ENCODE measurements at places on chromosomes 5 and 9. TPM values are rescaled to one million over a fixed set of nuclear protein-coding genes. Genes with fewer than 3 reads are reported as not detected.

GRCh38 chr5:175555168-175555785 is 76.9 kb downstream of the SFXN1 start:
- H3K27me3 ChIP-seq, result peaks cover 38% of the 10 kb centered on the region
- no peaks in the 10 kb centered on the region for H3K36me3 ChIP-seq
- H3K4me3 ChIP-seq, result no peak overlapping the region
- no peak overlapping the region for H3K27ac ChIP-seq
- no peaks in the 10 kb centered on the region for H3K4me1 ChIP-seq
- DNase-seq, result no peak

DNA sequence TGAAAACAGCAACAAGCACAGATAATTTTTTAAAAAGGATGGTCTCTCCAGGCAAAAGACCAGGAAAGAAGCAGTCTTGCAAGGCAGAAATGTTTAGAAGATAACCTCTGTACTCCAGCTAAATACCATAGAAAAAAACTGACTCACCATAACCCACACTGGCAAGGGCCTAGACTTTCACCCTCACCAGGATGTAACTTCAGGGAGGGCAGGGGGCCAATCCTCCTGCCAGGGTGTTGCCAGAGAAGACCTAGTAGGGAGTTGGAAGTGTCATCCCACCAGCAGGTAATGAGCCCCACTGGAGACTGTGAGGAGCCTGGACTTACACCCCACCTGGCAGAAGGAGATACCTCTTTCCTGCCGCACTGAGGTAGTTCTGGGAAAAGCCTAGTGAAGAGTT is 97.6 kb downstream of the PRELID2 start:
- H3K4me1 ChIP-seq, result no peaks in the 10 kb centered on the region
- no peaks in the 10 kb centered on the region for H3K27me3 ChIP-seq
- H3K36me3 ChIP-seq, result peaks cover 6% of the 10 kb centered on the region
- no peak for DNase-seq
- H3K27ac ChIP-seq, result no peak overlapping the region

DNA sequence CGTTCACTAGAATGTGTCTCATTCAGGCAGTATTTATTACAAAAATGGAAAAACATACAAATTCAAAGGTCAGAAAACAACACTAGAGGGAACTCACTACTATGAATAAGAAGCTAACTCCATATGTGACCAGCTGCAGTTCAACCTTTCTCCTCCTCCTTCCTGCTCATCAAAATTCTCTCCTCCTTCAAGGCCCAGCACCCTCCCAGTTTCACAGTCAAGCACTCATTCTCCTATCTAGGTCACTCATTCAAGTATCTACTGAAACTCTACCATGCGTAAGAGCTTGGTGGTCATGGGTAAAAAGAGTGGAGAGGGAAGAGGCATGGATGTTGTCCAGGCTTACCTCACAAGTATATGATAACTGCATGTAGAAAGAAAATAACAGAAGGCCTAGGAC is 27.7 kb downstream of the ECPAS start:
- H3K36me3 ChIP-seq, result no peaks in the 10 kb centered on the region
- H3K27ac ChIP-seq, result no peak overlapping the region
- no peak overlapping the region for H3K4me3 ChIP-seq

DNA sequence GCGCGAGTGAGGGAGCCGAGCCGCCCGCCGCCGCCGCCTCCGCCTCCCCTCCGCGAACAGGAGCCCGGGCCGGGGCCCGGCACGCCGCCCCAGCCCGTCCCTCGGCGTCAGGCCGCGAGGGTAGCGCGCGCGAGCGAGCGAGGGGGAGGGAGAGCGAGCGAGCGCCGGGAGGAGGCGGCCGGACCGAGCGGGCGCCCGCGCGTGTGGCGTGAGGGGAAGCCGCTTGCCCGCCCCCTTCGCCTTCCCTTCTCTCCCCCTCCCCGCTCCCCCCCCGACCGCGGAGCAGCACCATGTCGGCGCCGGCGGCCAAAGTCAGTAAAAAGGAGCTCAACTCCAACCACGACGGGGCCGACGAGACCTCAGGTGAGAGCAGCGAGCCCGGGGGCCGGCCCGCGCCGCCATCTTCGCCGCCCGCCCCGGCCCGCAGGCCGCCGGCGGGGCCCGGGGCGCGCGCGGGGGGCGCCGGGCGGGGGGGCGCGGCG is 312 bp downstream of the SET start:
- H3K36me3 ChIP-seq, result peaks cover 36% of the 10 kb centered on the region
- peaks cover 28% of the 10 kb centered on the region for H3K4me1 ChIP-seq
- H3K27ac ChIP-seq, result peak overlapping the region; percentile 95
- no peak for DNase-seq
- H3K27me3 ChIP-seq, result no peaks in the 10 kb centered on the region

- no peak overlapping the region for H3K27ac ChIP-seq
- DNase-seq, result no peak
- no peak overlapping the region for H3K4me3 ChIP-seq
Observed at GRCh38 chr5:138018849-138019248, 14.0 kb downstream of the FAM13B start.

DNA sequence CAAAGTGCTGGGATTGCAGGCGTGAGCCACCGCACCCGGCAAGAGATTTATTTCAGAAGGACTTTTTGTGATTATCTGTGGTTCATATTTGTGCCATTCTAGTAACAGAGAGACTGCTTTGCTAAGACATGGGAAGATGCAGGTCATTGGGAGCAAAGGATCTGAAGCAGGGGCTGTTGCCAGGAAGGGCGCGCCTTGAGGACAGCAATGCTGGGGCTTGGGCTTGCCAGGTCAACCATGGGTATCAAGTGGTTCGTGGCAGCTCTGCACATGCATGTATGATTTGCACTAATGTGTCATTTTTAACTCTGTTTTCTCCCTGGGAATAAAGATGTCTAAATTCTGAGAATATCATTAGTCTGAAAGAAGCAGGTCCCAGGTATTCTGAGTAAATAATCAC is 17.0 kb downstream of the ADAMTS2 start:
- H3K27ac ChIP-seq, result no peak overlapping the region
- H3K4me1 ChIP-seq, result no peaks in the 10 kb centered on the region

GRCh38 chr5:116498503-116499048 is 76.0 kb downstream of the SEMA6A start:
- no peak overlapping the region for H3K27ac ChIP-seq
- no peaks in the 10 kb centered on the region for H3K36me3 ChIP-seq
- peaks cover 13% of the 10 kb centered on the region for H3K4me1 ChIP-seq

GRCh38 chr5:139759219-139759721 is 36.3 kb upstream of the PSD2 start:
- no peaks in the 10 kb centered on the region for H3K36me3 ChIP-seq
- H3K27me3 ChIP-seq, result no peaks in the 10 kb centered on the region
- no peak for DNase-seq
- H3K4me3 ChIP-seq, result no peak overlapping the region

DNA sequence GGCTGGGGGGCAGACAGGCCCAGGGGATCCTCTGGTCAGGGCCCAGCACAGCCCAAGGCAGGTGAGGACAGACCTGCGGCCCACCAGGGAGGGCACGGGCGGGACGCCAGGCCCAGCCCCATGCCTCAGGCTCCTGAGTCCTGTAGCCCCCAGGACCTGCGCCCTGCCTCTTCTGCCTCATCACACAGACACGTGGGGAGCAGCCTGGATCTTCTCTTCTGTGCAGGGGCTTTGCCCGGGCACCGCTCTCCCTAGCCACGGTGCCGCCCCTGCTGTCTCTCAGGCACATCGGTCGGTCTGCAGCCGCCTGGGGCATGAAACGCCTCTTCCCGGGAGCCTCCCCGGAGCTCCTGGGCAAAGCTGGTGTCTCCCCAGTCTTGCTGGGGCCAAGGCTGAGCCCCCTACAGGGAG is 40.2 kb upstream of the EGFL7 start:
- DNase-seq, result no peak
- H3K27ac ChIP-seq, result no peak overlapping the region
- H3K4me3 ChIP-seq, result no peak overlapping the region

DNA sequence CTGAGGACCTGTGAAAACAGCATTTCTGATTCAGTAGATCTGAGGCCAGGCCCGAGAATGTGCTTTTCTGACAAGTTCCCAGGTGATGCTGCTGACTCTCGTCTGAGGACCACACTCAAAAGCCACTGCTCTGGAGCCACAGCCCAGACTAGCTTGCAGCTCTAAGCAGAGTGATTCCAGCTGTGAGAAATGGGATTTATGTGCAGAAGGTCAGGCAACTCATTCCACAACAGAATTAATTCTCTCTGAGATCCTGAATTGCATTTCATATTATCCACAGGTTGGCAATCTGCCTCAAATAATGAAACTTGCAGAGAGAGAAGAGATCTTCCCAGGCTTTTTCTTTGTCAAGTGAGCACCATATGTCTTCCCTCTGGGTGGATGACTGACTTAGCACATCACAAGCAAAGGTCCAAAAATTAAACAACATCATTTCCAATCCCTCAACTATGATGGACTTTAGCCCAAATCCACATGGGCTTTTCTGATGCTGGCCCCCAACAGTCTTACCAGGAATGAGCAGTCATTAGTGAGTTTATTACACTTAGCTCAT is 140.2 kb downstream of the ALDH1A1 start:
- H3K27me3 ChIP-seq, result no peaks in the 10 kb centered on the region
- H3K36me3 ChIP-seq, result no peaks in the 10 kb centered on the region
- no peaks in the 10 kb centered on the region for H3K4me1 ChIP-seq

GRCh38 chr5:10489810-10490426 is 48.2 kb downstream of the ROPN1L start:
- peaks cover 35% of the 10 kb centered on the region for H3K27me3 ChIP-seq
- H3K36me3 ChIP-seq, result no peaks in the 10 kb centered on the region
- H3K4me3 ChIP-seq, result no peak overlapping the region
- H3K4me1 ChIP-seq, result no peaks in the 10 kb centered on the region

GRCh38 chr9:105245029-105245890 is 809 bp downstream of the SLC44A1 start:
- H3K27ac ChIP-seq, result peak overlapping the region; percentile 2
- no peaks in the 10 kb centered on the region for H3K36me3 ChIP-seq
- peak; percentile 34 for DNase-seq
- peak overlapping the region; percentile 72 for H3K4me3 ChIP-seq
- H3K27me3 ChIP-seq, result peaks cover 6% of the 10 kb centered on the region

GRCh38 chr9:137802521-137803243 is 74.9 kb upstream of the CACNA1B start:
- no peak overlapping the region for H3K27ac ChIP-seq
- H3K27me3 ChIP-seq, result no peaks in the 10 kb centered on the region
- no peak overlapping the region for H3K4me3 ChIP-seq
- no peak for DNase-seq
- H3K4me1 ChIP-seq, result no peaks in the 10 kb centered on the region
- H3K36me3 ChIP-seq, result peaks cover 15% of the 10 kb centered on the region

- H3K36me3 ChIP-seq, result no peaks in the 10 kb centered on the region
- no peaks in the 10 kb centered on the region for H3K4me1 ChIP-seq
- no peak overlapping the region for H3K27ac ChIP-seq
- no peak overlapping the region for H3K4me3 ChIP-seq
- H3K27me3 ChIP-seq, result no peaks in the 10 kb centered on the region
Observed at GRCh38 chr5:81353189-81353588, 40.7 kb downstream of the ACOT12 start.

DNA sequence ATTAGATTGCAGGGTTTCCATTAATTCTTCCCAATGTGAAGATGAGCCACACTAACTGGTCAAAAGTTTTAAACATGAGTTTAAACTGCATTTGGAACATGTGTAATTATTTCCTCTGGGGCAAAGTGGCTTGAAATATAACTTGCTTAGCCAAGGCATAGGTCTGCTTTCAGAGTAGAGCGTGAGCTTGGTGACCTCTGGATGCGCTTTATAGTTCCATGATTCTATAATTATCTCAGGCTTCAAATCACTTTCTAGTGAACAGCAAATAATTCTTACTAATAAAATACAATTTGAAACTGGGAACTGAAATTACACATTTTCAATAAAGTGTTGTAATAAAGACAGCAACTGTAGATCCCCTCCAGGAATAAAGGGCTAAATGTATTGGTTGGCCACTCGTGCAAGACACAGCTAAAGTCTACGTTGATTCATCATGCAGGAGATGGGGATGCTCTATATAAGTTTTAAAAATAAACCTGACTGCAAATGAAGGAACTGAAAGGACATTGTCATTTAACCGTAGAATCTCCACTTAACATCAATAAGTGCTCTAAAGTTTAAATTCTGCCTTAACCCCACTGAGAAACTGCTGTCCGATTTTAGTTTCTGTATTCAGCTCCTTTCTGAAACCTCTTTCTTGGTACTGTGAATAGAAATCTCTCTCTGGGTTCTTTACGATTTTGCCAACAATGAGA is 460.0 kb downstream of the PSAT1 start:
- DNase-seq, result no peak
- no peaks in the 10 kb centered on the region for H3K36me3 ChIP-seq
- no peak overlapping the region for H3K4me3 ChIP-seq
- H3K27me3 ChIP-seq, result peaks cover 13% of the 10 kb centered on the region

DNA sequence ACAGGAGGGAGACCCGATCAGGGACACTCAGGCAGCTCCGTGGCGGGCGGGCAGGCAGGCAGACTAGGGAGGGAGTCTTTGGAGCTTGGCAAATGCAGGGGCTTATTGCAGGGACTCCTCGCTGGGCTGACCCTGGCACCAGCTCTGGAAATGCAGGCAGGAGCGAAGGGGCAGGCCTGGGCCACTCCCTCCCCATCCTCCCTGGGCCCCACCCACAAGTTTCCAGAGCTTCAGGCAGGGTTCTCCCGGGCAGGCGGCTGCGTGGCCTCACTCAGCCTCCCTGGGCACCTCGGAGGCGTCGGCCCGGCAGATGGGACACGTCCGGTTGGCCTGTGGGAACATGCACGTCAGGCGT is 8.5 kb downstream of the RNF44 start:
- H3K27ac ChIP-seq, result no peak overlapping the region
- peaks cover 46% of the 10 kb centered on the region for H3K36me3 ChIP-seq
- no peaks in the 10 kb centered on the region for H3K27me3 ChIP-seq
- H3K4me3 ChIP-seq, result no peak overlapping the region
- peaks cover 26% of the 10 kb centered on the region for H3K4me1 ChIP-seq

DNA sequence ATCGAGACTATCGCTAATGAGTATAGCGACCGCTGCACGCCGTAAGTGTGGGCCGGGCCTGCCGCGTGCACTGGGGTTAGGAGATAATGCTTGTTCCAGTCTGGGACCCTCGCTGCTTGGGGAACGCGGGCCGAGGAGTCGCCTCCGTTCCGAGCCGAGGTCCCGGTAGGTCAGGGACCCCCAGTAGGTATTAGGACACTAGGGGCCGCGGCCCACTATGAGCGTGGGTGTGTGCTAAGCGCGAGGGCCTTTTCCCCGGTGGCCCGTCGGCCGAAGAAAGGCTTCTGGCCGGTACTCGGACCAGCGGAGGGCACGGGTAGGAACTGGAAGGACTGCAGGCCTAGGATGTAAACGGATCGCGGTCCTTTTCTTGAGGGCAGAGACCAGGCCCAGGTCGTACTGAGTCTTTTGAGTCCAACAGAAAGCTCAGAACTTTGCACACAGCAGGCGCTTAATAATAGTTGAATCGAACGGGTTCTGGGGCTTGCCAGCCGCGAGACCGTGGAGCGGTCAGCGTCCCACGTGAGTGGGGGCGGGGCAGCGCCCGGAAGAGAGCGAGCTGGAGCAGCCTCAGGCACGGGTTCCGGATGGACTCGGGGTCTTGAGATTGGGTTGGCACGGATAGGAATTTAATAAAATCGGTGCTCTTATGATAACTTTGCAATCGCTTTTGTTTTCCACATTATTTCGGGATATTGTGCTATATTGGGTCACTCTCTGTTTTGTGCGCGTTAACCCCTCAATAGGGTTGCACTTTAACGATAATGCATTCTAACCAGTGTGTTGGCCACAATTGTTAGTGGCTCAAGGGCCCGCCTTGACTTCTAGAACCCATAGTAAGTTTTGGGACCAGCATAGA is 733 bp downstream of the HSPA4 start:
- H3K4me3 ChIP-seq, result peak overlapping the region; percentile 92
- peak; percentile 55 for DNase-seq
- peaks cover 18% of the 10 kb centered on the region for H3K4me1 ChIP-seq
- no peaks in the 10 kb centered on the region for H3K27me3 ChIP-seq
- no peaks in the 10 kb centered on the region for H3K36me3 ChIP-seq
- H3K27ac ChIP-seq, result peak overlapping the region; percentile 99

MVB12B gene
- 17.9 TPM for total RNA-seq

DPYSL3 gene
- 24.8 TPM for total RNA-seq

C9orf153 gene
- total RNA-seq, result 0.35 TPM

ANKRD34B gene
- total RNA-seq, result not detected

PJA2 gene
- 55.2 TPM for total RNA-seq

QRFP gene
- not detected for total RNA-seq

HTR4 gene
- not detected for total RNA-seq

IFNA14 gene
- not detected for total RNA-seq
